MM.1S (cell line): ENCODE measurements at places on chromosomes 7 and 10.

GRCh38 chr10:122546242-122546641 lies 14.3 kb upstream of the DMBT1 start:
- DNase-seq, result no peak

- no peak for DNase-seq
These were observed 5.2 kb upstream of the MOGAT3 start for GRCh38 chr7:101205901-101206664.

- no peak for DNase-seq
These were observed 1.1 kb upstream of the SEMA4G start for GRCh38 chr10:100968062-100968736.

DNA sequence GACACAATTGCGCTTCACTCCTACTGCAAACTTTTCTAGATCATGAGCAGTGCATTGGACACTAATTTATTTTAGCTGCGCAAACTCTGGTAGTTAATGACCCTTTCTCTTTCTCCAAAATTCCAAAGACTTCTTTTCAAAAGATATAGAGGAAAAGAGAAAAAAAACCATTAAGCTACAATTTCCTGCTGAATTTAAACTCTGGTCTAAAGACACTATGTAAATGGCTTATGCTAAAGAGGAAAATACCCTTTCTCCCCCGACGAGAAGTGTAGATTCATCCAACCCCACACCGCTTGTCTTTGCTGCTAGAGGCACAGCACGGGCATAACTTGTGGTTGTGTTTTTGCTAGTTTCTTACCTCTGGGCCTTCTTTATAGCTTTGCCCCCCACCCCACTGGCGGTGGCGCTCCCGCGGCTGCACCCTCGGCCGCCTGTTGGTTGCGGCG lies 84.1 kb downstream of the SNX10 start:
- no peak for DNase-seq

- DNase-seq, result peak; percentile 95
These were observed 197.4 kb downstream of the RNLS start for GRCh38 chr10:88385601-88386203.

DNA sequence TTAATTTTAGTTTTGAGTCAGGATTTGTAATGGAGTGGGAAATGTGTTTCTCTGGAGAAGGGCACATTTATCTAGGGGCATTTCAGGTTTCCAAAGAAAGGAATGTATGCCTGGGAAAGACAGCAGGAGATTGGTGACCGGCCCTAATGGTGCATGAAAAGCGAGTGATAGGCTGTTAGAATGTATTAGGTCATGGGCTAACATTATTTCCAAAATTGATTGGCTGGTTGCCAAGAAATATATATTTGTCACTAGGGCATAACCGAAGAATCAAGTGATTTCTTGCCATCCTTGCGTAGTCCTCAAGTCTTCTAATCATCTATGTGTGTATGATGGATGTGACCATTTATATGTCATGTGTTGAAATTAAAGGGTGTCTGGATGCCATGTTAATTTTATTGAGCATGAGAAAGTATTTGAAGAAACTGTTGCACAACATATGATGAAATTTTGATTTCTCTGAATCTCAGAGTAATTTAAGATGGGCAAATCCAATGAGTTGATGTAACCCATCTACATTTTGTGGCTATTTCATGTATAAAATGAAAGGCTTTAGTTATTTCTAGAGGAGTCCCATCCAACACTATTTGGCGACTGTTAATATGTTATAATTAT lies 248.4 kb downstream of the BMPER start:
- DNase-seq, result no peak

DNA sequence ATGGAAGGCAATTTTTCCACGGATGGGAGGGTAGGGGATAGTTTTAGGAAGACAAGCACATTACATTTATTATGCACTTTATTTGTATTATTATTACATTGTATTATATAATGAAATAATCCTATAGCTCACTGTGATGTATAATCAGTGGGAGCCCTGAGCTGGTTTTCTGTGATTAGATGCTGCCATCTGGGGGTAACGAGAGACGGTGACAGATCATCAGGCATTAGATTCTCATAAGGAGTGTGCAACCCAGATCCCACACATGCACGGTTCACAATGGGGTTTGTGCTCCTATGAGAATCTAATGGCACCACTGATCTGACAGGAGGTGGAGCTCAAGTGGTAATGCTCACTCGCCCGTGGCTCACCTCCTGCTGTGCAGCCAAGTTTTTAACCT lies 103.9 kb upstream of the STK17A start:
- DNase-seq, result peak; percentile 12

- no peak for DNase-seq
These were observed 179.0 kb downstream of the NOC3L start for GRCh38 chr10:94183666-94184264.
